ENCODE measurements at places on chromosomes 1 and 21. TPM values are rescaled to one million over a fixed set of nuclear protein-coding genes. Genes with fewer than 3 reads are reported as not detected.

GRCh38 chr1:67540025-67540732 lies 110.0 kb upstream of the SERBP1 start:
- DNase-seq: no peak

DNA sequence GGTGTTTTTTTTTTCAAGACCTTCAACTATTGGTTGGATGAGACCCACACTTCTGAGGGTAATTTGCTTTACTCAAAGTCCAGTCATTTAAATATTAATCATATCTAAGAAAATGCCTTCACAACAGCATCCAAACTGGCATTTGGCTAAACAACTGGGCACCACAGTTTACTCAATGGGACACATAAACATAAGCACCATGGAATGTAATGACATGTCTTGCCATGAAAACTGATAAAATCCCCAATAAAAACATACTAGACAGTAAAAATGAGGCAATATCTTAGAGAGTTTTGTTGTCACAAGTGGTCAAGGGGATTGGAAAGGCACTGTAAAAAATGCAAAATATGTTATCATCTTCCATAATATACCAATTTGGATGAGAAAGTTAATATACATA lies 838.8 kb upstream of the ADAMTS5 start:
- no peak for DNase-seq

DNA sequence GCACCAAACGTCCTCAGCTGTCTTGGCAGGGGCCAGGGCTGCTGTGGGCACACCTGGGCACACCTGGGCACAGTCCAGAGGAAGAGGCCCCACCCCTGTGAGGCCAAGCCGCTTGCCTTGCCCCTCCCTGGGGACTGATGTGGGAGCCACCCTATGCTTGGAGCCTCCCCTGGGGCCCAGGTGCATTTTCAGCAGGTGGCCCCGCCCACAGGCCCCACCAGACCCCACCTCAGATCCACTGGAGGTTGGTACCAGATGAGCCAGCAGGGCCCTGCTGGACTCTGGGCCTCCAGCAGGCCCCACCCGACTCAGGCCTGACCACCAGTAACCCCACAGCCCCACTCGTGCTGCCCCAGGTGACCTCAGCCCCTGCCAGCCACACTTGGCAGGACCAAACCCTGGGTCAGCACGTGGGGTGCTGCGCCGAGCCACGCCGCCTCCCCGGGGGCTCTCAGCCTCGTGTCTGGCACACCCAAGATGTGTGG lies 8.8 kb downstream of the SLC19A1 start:
- DNase-seq: no peak

GRCh38 chr1:34885405-34886247 lies 26.1 kb upstream of the SMIM12 start:
- DNase-seq: no peak

GRCh38 chr1:100581096-100581705 lies 43.3 kb downstream of the GPR88 start:
- DNase-seq: no peak

- DNase-seq: no peak
These were observed 6.5 kb upstream of the MATN1 start for GRCh38 chr1:30729901-30730300.

- no peak for DNase-seq
These were observed 847 bp downstream of the SELENON start for GRCh38 chr1:25800703-25801377.

IVL gene
- polyA plus RNA-seq: not detected

Data from right renal cortex interstitium (tissue), 3 donors.